DND-41 (cell line): ENCODE measurements at places on chromosomes 3 and 15.

DNA sequence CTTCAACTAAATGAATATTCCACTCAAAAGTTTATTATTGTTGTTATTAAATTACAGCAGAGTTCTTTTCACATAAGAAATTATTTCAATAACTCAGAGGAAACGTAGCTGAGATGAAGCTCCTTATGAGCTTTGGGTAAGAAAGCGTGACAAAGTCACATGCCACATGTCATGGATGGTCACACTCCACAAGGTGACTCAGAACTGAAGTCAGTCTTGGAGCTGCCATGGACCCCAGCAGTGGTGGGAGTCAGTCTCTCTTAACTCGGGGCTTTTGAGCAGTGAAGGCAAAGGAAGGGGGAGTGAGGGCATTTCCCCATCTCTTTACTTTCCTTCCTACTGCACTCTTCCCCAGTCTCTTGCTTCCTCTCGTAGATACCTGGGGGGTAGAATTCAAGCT, 87.5 kb upstream of the FAM3D start:
- DNase-seq, result no peak

GRCh38 chr3:109685084-109686079, 348.0 kb upstream of the DPPA4 start:
- no peak for DNase-seq

DNA sequence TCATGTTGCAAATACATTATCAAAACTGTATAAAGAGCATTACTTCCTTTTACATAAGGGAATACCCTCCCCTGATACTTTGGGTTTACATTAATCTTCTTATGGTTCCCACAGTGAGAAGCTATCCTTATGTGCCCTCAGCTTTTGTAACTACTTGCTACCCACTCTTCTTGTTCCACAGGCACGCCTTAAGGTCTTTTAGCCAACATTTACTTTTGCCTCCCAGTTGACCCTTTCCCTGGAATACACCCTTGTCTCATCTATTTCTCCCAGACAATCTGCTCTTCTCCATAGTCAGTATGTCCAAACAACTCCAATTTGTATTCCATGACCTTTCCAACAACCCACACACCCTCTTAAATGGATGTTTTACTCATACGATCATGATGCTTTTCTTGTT, 116.8 kb upstream of the COL8A1 start:
- no peak for DNase-seq

DNA sequence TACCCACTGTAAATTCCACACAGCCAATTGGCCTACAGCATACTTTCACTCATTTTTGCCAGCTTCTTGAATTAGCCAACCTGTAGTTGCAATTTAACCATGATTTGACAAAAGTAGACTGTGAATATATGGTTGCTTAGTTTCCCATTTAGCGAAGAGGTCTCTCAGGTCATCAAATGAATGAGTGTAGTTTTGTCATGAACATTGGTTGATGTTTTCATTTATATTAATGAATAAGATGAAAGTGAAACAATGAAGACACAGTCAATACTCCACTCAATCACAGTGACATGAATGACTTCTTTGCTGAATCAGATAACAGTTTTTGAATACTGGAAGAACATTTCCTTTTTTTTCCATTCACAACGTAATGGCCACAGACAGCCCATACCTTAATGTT, 15.3 kb upstream of the FAM3D start:
- DNase-seq, result no peak

DNA sequence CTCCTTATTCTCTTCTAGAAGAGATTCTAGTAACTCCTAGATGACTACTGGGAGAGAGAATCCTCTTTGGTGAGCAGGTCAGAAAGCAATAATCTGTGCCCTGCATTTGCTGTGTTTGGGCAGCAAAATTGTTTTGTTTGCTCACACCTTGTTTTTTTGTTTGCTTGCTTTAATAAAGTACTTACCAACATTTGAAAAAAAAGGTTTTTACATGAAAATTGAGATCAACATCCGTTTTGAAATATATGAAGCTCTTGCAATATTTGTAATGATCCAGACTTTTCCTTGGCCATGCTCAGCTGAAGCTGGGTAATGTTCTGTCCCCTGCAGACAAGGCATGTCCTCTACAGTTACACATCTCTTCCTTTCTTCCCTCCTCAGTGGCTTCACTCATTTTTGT, 62.2 kb downstream of the DIPK2A start:
- no peak for DNase-seq

- DNase-seq, result no peak
Observed at GRCh38 chr15:41562784-41563198, 3.8 kb downstream of the TYRO3 start.

DNA sequence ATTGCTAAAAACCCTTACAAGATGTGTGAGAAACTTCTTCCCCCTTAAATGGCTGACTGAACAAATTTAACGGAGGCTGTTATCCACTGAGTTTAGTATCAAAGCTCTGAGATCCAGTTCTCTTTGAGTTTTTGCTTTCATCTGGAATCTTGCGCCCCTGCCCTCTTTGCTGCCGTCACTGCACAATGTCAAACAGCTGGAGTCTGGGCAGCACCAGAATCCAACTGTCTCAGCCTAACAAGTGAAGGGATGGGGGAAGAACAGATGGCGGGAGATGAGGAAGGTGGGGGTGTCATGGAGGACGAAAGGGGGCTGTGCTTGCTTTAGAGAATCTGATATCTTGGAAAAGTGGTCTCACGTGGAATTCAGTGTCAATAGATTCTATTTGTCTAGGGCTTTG, 7.0 kb upstream of the BOC start:
- DNase-seq, result no peak

DNA sequence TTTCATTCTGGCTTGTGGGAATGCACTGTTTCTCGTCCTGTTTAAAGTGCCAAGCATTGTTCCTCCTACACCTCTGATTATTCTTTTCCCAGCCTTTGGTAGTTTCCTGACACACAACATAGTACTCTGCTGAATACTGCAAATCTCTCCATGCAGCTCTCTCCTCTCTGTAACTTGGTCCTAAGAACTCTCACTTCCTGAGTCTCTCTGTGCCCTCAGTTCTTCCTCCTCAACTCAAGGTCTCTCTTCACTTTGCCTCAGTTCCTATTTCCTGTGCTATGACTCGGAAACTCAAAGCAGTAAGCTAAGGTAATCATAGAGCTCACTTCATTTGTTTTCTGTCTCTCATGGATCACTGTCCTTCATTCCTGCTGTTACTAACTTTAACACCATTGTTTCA, 113.4 kb downstream of the ZNF280D start:
- no peak for DNase-seq

- DNase-seq, result no peak
Observed at GRCh38 chr3:73839032-73839431, 214.3 kb upstream of the PDZRN3 start.

- peak; percentile 48 for DNase-seq
Observed at GRCh38 chr3:52055537-52056351, 627 bp downstream of the DUSP7 start.

DNA sequence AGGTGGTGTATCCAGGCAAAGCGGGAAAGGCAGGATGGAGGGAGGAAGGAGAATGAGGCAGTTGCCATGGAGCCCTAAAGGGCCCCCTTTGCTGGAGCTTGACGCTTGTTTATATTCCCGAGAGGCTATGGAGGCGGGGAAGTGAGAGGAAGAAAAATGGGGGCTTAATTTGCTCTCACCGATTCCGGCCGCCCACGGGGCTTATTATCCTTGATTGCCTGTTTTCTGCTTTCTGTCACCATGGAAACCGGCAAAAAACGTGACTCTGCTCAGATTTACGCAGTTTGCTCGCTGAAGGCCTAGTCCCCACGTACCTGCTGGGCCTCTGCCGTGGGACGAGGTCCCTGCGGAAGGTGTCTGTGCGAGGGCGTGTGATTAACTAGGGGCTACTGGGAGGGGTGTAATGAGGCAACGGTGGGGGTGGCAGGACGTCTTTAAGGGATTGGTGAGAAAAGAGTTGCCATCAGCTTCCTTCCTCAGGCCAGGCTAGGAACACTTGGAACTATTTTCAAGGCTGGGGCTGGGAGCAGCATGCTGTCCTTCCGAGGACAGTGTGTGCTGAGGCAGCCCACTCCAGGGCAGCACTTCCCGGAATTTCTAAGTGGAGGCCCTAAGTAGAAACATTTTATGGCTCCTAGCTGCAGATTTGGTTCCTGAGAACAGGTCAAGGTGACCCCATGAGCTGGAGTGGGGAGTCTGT, 110.8 kb upstream of the NDN start:
- no peak for DNase-seq

DNA sequence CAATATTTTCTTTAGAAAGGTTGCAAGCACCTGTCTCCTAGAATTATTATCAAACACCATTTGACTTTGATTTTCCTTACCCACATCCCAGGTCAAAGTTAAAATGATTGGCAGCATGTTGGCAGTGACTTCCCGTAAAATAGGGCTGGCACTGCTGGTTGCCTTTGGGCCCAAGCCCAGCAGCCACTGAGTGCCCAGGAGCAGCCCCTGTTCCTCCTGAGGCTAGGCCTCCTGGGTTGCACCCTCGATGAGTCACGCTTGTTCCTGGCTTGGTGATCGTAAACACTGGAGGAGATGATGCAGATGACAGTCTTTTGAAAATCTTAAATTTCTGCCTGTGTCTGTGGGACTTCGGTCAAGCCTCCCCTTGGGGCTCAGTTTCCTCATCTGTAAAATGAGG, 290.0 kb downstream of the TLE3 start:
- no peak for DNase-seq

- DNase-seq, result no peak
Observed at GRCh38 chr3:124999897-125000435, 55.8 kb downstream of the HEG1 start.

DNA sequence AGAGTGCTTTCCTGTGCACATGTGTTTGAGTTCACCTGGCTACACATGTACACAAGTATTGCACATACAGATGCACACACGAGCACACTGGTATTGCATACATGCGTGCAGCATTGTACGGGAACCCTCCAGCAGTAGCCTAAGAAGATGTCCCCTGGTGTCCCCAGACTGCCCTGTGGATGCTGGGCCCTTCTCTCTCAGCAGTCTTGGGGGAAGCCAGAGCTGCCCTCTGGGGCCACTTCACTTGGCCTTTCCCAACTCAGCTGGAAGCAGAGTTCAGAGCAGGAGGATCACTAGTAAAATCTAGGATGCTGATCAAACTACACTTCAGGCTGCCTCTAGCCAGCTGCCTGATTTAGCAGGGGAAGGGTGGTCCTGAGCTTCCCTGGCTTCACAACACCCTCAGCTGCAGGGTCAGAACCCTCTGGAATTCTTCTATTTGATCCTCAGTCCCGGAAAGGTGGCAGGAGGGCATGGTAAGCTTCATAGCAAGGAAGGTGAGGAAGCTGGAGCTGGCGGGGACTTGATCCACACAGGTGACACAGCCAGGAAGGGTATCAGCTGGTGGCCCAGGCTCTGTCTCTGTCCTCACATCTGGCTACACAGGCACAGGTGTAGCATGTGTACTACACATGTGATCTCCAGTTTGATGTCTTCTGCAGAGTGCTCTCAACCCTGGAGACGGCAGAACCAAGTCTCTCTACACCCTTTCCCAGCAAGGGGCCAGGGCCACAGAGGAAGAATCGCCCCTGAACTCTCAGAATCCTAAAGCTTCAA, 36.5 kb downstream of the KLF15 start:
- no peak for DNase-seq

GRCh38 chr15:60620708-60621107, 141.8 kb upstream of the ICE2 start:
- DNase-seq, result no peak

- DNase-seq, result no peak
Observed at GRCh38 chr3:132625613-132626012, 28.5 kb downstream of the ACKR4 start.

GRCh38 chr15:39265261-39265660, 315.6 kb upstream of the THBS1 start:
- DNase-seq, result no peak

DNA sequence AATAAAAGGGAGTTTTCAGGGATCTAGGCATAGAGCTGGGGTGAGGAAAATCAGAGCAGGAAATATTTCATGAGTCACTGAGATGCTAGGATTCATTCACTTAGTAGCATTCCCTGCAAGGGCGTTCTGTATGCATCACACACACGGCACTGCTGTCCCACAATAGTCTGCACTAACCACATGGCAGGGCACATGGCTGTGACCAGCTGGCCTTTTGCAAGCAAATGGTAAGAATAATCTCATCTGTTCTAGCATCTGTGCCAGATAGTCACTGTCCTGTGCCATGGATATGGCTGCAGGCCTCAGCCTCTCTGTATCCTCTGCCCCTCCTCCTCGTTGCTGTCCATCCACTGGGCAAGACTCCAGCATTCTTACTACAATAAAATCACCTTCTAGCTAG, 37.8 kb downstream of the BOC start:
- DNase-seq, result no peak

- no peak for DNase-seq
Observed at GRCh38 chr3:66552846-66553245, 52.0 kb upstream of the LRIG1 start.

DNA sequence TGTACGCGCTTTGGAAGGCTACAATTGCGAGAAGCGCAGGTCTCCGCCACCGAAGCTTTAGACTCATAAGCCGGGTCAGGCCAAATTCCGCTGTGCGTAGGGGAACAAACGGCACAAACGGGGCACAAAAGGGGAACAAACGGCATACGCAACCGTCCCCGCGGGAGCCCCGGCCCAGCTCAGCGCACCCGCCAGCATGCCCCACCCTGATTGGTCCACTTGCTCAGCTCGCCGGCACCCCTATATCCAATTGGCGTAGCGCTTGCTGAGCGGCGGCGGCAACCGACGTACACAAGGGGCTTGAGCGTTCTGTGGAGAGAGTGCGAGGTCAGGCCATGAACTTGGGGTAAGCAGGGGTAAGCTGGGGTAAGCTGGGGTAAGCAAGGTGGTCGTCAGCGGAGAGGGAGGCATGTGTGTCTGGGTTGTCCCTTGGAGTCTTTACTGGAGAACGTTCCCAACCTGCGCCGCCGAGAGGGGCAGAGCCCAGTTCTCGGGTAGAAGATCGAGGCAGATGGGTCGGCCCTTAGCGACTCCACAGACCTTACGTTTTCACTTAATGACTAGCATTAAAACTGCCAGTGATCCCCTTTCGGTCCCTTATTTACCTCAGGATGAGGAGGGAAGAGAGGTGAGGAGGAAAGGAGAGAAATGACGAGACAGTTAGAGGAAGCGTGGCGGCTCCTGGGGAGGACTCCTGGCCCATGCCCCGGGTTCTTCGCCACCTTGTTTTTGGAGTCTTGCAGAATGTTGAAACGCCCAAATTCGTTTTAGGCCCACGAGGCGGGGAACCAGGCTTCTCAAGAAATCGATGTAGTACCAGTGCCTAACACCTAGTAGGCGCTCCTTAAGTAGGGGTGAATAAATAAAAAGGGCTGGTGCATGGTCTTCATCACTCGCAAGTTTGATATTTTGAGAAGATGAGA, at the start of gene CCDC66:
Gene CCDC66, plus strand, starts transcription at position 268 of the 923 bp plus-strand sequence. Its CDS starts 68 bp downstream, at position 336.
- peak; percentile 88 for DNase-seq
